ENCODE measurements at places on chromosomes 7 and 10. TPM values are rescaled to one million over a fixed set of nuclear protein-coding genes. Genes with fewer than 3 reads are reported as not detected.

The RPP30 gene
- total RNA-seq, result 13.5 TPM

The AKR1B15 gene
- total RNA-seq, result not detected

The SBDS gene
- total RNA-seq, result 52.1 TPM

The SFTPA1 gene
- not detected for total RNA-seq

The ADRB1 gene
- 8.6 TPM for total RNA-seq

The KLF14 gene
- 1.6 TPM for total RNA-seq

The FOXP2 gene
- 15.5 TPM for total RNA-seq

The TMEM229A gene
- not detected for total RNA-seq

The SRRM3 gene
- total RNA-seq, result 13.8 TPM

The PCLO gene
- 20.8 TPM for total RNA-seq

The LIPJ gene
- total RNA-seq, result not detected

The STAG3 gene
- total RNA-seq, result not detected

The DIP2C gene
- total RNA-seq, result 9.6 TPM

The AGR2 gene
- total RNA-seq, result 6.3 TPM

The UCN3 gene
- total RNA-seq, result 1.0 TPM
